ENCODE measurements at places on chromosomes 3 and 15.

DNA sequence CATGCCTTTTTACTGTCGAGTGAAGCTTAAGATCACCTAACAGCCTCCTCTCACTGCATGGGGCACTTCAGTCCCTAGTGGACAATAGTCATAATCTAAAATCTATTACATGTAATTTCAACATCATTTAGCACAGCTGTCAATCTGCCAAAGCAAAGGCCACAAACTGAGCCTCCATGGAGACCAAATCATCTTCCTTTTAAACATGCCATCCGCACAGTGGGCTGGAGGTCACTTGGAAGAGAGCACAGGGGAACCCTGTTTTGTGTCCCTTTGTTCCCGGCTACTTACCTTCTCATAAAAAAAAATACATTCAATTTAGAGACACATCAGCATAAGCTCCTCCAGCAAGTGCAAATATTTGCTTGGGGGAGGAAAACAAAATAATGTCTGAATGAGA lies 167.3 kb downstream of the SQOR start:
- no peak for DNase-seq

DNA sequence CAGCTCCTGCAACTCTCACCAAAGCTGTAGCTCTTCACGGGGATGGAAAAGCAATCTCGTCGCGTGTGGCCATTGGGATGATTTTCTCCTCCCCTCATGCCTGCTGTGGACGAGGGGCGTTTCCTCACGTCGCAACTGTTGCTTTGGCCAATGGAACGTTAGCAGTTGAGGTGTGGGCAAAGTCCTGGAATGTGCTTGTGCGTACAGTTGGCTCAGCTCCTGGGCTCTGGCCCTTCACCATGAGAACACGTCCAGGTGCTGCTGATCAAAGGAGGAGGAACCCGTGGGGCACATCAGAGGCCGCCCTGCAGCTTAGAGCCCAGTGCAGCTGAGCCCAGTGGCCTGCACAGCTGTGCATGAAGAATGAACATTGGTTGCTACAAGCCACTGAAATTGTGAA lies 186.1 kb downstream of the TJP1 start:
- no peak for DNase-seq

DNA sequence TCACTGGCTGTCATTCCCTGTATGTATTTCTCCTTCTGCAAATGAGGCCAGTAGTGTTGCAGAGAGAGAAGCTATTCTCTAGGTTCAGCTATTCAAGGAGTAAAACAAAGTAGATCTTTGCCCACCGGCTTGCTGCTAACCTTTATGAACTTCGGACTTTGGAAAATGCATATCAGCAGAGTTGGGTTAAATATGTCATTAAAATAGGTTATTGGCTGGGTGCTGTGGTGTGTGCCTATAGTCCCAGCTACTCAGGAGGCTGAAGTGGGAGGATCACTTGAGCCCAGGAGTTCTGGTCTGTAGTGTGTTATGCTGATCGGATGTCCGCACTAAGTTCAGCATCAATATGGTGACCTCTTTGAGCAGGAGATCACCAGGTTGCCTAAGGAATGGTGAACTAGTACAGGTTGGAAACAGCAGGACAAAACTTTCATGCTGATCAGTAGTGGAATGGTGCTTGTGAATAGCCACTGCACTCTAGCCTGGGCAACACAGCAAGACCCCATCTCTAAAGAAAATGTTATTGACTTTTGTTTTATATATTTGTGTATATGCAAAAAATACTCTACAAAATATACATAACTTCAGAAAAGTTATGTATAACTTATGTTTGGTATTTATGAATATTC lies 53.4 kb downstream of the SACM1L start:
- no peak for DNase-seq

DNA sequence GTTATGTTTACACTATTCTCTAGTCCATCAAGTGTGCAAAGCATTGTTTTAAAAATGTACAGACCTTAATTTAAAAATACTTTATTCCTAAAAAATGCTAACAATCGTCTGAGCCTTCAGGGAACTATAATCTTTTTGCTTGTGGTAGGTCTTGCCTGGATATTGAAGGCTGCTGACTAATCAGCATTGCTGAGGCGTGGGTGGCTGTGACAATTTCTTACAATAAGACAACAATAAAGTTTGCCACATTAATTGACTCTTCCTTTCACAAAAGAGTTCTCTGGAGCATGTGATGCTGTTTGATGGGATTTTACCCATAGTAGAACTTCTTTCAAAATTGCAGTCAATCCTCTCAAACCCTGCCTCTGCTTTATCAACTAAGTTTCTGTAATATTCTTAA lies 384.0 kb upstream of the TGFBR2 start:
- no peak for DNase-seq

GRCh38 chr3:58607816-58608215 lies 30.6 kb upstream of the FAM107A start:
- no peak for DNase-seq

GRCh38 chr15:89362203-89363101 lies 27.8 kb upstream of the POLG start:
- DNase-seq: no peak

DNA sequence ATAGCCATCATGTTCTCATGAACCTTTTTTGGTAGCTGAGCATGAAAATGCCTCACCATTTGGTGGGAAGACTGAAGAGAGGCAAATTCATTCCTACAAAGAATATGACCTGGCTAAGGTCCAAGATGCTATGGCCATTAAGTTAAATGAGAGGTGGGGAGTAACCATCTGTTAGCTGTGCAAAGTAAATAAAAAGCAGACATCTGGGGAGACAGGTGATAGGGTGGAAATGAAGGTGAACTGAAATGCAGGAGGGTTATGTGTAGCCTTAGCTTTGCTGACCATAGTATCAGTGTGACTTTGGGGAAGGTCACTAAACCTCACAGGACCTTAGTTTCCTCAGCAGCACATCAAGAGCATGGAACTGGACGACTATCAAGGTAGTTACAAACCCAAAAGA lies 111.0 kb upstream of the STRIT1 start:
- no peak for DNase-seq

DNA sequence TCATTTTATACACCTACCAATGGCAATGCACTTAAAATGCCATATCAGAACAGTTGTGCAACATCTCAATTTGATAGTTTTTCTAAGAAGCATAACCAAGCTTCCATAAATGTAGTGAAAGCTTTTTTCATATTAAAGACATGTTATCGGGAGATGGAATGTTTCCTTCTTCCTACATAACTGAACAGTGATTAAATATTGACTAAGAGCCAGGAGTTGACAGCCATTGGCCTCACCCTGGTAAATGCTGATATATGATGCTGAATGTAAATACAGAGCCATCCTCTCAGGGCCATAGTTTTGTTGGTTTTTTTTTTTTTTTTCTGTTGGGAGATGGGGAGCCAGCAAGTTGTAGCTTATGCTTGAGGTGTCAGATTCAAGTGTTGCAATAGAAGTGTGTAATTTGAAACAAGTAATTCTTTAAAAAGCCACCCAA lies 203.3 kb upstream of the IL12A start:
- no peak for DNase-seq

GRCh38 chr3:123295901-123296250 lies 94.1 kb downstream of the SEC22A start:
- peak; percentile 75 for DNase-seq

DNA sequence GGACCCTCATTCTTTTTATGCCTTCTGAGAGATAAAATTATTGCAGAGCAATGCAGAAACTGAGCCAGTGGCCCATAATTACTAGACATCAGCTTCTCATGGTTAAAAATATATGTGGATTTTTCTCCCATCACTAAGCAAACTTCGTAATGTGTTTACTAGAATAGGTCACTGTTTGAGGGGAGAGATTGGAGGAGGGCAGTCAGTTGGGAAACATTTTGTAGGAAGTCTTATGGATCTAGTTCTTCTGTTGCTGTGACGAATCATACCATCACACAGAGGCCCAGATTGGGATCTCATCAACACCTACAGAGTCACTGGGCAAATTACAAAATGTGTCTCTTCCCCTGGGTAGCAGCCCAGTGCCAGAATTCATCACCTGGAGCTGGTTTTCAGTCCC lies 81.4 kb downstream of the PDE8A start:
- no peak for DNase-seq

DNA sequence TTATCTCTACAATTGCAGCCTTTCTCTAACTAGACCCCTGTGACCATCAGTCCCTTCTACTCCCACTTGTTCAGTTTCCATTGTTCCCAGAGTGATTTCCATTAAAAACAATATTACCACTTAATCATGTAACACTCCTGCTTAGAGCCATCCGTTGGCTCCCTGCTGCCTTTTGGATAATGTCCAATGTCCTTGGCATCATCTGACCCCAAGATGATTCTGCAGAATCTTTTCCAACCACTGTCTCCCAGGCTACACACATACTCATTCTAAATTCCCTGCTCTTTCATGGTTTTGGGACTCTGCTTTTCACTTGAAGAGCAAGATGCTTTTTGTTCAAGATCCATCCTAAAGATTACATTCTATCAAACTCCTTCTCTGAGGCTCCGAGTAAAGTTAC lies 7.1 kb downstream of the KCNH8 start:
- no peak for DNase-seq

DNA sequence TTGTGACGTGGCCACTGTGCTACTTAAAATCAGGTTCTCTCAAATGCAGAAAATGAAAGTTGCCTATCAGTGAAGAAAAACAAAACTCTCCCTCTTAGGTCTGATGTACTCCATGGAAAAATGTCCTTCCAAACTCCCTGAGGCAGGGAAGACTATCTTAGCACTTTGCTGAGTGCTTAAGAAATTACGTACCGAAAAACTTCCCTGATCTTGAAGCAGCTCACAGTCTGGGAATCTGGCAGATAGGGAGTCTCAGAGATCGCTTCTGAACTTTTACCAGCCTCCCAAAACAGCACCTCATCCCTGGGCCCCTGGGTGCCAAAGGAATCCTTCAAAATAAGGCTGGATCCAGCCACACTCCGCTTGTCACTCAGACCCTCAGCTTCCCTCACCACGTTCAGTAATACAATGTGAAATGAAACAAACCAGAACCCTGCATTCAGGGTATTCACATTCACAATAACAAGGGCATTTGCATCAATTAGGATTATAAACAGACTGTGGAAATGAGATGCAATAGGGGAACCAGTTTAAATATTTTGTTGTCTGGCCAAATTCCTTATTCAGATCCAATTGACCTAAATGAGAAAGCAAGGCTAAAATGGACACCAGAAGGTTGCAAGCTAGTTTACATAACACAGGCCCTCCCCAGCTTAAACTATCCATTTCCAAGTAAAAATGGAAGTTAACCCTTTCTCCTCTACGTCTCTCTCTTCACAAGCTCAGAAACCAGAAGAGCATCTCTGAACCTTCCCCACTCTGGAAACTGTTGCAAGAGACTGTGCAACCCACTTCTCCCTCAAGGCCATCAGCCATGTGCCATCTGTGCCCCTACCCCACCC lies 20.9 kb downstream of the OSBPL10 start:
- DNase-seq: no peak

GRCh38 chr3:14210843-14211594 lies 32.4 kb downstream of the LSM3 start:
- DNase-seq: no peak

DNA sequence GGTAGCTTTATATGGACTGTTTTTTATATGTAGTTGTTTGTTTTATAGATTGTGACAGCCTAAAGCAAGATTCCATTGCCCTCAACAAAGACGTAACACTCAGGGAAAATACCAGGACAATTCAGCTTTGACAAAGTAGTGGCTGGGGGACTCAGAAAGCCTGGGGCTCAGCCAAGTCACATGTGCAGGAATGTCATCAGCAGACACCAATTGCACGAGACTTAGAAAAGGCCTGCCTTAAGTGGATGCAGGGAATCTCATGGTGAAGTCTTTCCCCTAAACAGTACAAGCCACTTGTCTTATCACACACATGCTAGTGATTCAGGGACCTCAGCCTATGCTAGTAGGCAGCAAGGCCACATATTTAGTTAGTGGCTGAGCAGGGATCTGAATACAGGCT lies 381.8 kb upstream of the THBS1 start:
- peak; percentile 76 for DNase-seq

DNA sequence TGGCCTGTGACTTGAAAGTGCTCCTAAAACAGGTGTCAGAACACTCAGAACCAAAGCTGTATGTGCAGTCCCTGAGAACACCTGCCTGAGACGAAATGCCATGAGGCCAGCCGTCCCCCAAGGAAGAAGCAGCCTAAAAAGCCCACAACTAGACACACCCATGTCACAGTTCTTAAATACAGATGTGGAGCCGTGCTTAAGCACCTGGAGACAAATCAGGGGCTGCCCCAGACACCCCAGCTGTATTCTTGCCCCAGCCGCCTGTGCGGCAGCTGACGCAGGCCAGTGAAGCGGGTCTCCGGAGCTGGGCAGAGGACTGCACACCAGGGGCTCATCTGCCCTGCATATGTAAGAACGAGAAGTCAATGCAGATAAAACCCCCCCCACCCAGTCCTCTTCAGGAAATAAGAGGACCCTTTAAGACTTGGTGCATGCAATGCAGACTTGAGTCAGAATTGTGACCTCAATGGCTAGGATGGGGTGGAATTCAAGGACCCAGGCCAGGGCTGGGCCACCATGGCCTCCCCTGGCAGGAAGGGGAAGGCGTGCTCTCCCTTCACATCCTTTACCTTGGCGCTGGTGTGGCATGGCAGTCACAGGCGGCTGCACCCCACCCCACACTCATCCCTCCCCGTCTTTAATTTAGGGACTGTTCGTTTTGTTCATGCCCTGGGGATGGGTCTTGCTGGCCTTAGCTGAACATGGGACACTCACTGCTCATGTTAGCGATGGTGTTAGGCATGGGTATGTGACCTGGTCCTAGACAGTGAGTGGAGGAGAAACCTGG lies 27.7 kb upstream of the PLXNA1 start:
- no peak for DNase-seq

DNA sequence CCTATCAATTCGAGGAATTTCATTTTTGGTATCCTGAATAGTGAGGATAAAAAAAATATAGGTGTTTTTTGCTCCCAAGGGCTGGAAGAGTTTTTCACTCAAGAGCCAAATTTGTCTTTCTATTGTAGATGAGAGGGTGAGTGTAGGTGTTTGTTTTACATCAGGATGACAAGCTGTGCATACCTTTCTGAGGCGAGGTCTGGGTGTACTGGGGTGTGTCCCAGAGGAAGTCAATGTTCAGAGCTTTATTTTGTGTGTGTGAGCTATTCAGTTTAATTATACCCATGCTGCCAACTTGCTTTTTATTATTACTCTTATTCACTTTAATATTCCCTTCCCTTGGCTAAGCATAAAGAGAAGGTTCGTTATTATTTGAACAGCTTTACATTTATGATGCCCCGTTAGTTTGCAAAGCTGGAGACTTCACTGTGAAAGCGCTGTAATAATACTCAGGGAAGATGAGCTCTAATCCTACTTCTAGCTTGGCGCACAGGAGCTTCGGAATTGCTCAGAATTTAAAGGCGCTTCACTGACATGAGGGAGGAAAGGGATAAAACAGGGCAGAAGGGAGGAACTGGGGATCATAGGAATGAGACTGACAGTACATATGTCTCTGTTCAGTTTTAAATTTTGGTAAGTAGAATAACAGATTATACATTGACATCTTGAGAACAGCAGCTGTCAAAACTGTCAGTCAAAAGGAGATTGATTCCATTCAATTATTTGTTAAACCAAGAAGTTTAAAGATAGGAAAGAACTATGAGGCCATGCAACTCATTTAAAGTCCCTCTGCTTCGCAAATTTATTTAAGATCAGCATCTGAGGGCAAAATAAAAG lies 117.7 kb upstream of the TP63 start:
- no peak for DNase-seq

Measured in cardiac septum (tissue), 1 donor.